ENCODE measurements at places on chromosomes 13 and 19. TPM values are rescaled to one million over a fixed set of nuclear protein-coding genes. Genes with fewer than 3 reads are reported as not detected.

The FGF21 gene
- total RNA-seq, result not detected

The CPB2 gene
- total RNA-seq, result not detected

- ATAC-seq, result no peak
These were observed 63.4 kb upstream of the C1QTNF9B start for GRCh38 chr13:23960566-23961156.

DNA sequence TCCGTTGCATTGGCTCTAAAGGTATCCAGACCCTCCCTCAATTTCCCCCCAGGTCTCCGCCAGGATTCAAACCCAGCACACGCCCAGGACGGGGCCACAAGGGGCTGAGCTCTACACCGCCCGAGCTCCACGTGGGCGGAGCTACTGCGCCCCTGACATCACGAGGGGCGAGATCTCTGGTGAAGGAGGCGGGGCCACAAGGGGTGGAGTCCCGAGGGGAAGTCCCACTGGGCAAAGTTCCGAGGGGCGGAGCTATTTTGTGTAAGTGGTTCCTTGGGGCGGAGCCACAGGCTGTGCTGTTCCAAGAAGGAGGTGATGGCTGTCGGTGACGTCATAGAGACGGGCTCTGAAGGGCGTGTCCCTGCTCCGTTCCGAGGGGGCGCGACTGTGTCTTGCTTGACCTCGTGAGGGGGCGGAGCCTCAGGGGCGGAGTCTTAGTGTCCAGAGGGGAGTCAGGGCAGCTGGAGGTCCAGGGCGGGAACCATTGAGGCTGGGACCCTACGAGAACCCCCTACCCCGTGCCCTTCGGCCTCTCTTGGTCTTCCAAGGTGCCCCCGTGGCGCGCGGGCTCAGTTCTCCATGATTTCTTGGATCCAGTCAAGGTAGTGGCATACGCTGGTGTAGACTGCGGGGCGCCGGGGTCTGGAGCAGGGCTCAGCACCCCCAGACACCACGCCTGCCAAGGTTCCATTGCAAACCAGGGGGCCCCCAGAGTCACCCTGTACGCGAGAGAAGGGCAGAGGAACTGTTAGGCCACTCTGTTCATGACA, 1.3 kb upstream of the KLK8 start:
- peak; percentile 19 for ATAC-seq

The IRGC gene
- total RNA-seq, result not detected

- no peak for ATAC-seq
These were observed 25.2 kb upstream of the SIAH3 start for GRCh38 chr13:45876781-45877180.

DNA sequence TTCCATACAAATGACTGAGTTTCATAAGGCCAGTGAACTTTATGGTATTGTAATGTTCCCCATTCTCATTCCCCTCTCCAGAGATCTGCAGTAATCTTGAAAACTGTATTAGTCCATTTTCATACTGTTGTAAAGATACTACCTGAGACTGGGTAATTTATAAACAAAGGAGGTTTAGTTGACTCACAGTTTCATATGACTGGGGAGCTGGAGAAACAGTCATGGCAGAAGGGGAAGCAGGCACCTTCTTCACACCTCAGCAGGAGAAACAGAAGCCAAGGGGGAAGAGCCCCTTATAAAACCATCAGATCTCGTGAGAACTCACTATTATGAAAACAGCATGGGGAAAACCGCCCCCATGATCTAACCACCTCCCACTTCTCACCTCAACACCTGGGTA, 318.7 kb upstream of the KLF12 start:
- peak; percentile 37 for ATAC-seq

- ATAC-seq, result no peak
These were observed 59.5 kb downstream of the IER2 start for GRCh38 chr19:13209484-13210338.

The LIN7B gene
- 4.7 TPM for total RNA-seq

The SPART gene
- total RNA-seq, result 36.0 TPM

- ATAC-seq, result peak; percentile 33
These were observed 16.9 kb downstream of the FAM187B start for GRCh38 chr19:35211545-35212230.

DNA sequence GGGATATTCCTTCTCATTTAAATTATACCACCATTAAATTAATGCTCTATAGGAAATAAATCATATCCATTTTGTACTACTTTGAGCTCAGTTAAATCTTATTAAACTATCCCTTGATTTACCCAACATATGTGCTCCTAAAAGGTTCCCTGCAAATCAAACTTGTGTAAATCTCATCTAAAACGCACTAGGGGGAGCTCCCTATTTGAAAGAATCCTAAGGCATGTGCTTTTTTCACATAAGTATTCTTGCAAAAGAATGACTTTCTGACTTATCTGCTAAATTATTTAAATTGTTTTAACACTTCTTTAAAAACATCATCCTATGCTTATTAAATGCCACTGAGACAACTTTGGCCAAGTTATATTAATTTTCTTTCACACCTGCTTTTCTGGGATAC, 7.9 kb downstream of the INTS6 start:
- no peak for ATAC-seq

- no peak for ATAC-seq
These were observed 595 bp downstream of the ZNF440 start for GRCh38 chr19:11814700-11815035.

DNA sequence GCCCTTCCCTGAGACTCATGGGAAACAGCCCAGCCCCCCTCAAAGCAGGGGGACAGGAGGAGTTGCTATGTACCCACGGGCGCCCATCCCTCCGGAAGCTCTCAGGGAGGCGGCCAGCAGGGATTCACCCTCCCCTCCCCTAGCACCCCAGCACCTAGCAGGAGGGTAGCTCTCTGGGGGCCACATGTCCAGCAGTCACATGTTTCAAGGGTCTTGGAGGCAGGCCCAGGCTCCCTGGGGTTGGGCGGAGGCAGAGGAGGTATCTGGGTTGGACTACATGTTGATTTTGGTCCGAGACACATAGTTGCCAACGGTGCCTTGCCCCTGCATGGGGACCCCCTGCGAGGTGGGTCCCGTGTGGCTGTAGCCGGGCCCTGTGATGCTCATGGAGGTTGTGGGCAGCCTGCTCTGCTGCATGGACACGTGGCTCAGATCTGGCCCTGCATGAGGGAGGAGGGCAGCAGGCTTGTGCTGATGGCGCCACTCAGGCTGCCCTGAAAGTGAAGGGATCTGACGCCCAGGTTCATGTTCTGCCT, 7.0 kb upstream of the RNF6 start:
- no peak for ATAC-seq

GRCh38 chr13:97946951-97947588, 6.4 kb upstream of the IPO5 start:
- no peak for ATAC-seq

- ATAC-seq, result no peak
These were observed 148.8 kb downstream of the TNFRSF19 start for GRCh38 chr13:23718996-23719395.

DNA sequence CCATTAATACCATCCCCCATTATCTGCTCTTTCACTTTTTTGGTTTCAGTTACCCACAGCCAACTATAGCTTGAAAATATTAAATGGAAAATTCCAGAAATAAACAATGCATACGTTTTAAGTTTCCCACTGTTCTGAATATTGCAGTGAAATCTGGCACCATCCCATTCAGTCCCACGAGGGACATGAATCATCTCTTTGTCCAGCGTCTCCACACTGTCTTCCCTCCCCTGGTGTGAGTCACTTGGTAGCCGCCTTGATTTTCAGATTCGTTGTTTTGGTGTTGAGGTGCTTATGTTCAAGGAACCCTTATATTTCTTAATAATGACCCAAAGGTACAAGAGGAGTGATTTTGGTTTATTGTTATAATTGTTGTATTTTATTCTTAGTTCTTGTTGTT, 246.1 kb downstream of the DCT start:
- ATAC-seq, result no peak

The BRSK1 gene
- total RNA-seq, result 6.3 TPM

The EDNRB gene
- not detected for total RNA-seq

The ONECUT3 gene
- not detected for total RNA-seq

GRCh38 chr13:99692854-99693253, 191.6 kb downstream of the TM9SF2 start:
- no peak for ATAC-seq

DNA sequence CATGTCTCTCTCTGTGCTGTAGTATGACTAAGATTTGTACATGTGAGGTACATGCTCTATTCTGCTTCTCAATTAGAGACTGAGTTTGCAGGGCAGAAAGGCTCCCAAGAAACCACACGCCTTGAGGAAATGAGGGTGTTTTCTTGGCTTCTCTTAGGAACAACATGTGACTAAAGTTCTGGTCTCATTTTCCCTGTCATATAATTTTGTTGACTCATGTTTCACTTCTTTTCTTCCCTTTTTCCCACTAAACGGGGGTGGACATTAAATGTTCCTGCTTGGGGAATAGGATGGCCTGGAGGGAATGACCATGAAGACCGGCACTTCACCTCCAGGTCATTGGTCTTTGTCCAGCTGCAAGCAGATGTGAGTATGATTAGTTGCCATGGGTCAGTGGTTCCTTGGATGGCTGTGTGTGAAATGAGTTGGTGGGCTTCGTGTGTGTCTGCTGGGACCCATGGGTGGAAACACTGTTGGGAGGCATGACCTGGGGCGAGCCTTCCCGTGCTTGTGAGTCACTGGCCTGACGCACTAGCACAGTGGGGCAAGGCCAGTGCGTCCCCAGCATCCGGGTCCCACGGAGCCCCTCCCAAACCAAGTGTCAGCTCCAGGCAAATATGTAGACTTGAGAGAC, 56.6 kb downstream of the COL4A1 start:
- ATAC-seq, result no peak

DNA sequence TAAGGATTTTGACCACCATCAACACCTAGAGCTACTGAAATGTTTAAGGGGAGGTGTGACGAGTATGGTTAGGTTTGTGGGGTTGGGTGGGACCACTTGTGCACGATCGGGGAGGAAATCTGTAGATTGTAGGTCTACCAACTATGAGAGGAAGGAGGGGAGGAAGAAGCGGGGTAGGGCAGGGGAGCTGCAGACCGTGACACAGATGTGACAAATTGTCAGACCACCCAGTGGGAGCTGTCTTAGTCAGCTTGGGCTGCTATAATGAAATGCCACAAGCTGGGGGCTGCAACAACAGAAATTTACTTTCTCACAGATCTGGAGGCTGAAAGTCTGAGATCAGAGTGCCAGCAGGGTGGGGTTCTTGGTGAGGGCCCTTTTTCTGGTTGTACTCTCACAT, 62.2 kb upstream of the ARGLU1 start:
- ATAC-seq, result no peak

DNA sequence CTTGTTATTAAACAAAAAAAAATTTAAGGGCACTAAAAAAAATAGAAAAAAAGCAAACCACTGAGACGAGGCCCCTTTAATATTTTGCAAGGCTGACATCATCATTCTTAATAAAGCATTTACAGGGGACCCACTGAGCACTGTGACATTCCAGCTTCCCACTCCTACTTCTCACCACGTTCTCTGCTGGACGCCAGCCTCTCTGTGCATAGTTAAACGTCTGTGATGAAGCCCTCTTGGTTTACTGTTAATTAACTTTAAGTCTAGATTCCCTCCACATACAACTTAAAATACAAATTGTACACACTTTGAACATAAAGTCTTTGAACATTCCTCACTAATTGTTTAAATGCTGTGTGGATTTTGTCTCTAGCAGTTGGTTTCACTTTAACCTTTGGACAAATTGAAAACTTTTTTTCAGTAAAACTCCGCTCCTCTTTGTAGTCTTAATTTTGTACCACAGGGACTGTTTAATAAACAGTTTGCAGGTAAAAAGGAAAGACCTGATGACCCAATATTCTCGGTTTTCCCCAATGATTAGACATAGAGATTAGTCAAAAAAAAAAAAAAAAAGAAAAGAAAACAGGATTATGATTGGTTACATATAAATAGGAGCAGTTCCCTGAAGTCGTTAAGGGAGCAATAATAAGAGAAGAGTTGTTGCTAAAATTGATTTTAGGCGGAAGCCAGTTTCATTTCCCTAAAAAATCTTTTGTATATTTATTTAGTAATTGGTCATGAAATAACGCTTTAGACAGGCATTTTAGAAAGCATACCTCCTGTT, 219.8 kb downstream of the MZT1 start:
- ATAC-seq, result no peak

GRCh38 chr19:15328312-15328711, 4.0 kb downstream of the BRD4 start:
- ATAC-seq, result no peak

- ATAC-seq, result peak; percentile 57
These were observed 33.4 kb downstream of the STK24 start for GRCh38 chr13:98543378-98544103.

The NCR1 gene
- total RNA-seq, result not detected

The PSG4 gene
- total RNA-seq, result 0.48 TPM

The EPS8L1 gene
- 1.4 TPM for total RNA-seq

DNA sequence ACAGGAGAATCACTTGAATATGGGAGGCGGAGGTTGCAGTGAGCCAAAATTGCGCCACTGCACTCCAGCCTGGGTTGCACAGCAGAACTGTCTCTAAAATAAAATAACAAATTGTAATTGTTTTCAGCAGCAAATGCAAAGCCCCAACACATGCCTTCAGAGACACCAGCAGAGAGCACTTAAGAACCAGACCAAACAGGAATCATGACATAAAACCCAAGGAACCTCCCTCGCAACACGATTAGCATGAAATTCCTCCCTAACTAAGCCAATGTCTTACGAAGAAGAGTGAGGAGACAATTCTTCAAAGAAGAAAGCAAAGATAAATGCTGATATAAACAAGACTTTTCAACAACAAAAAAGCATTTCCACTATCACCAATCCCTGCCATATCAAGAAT, 40.1 kb downstream of the PSPC1 start:
- ATAC-seq, result no peak

GRCh38 chr19:41575998-41576397, at the start of gene CEACAM21:
Gene CEACAM21 (plus strand): TSS chr19:41576166. CDS start chr19:41576275, 109 bp downstream.
- peak; percentile 100 for ATAC-seq

DNA sequence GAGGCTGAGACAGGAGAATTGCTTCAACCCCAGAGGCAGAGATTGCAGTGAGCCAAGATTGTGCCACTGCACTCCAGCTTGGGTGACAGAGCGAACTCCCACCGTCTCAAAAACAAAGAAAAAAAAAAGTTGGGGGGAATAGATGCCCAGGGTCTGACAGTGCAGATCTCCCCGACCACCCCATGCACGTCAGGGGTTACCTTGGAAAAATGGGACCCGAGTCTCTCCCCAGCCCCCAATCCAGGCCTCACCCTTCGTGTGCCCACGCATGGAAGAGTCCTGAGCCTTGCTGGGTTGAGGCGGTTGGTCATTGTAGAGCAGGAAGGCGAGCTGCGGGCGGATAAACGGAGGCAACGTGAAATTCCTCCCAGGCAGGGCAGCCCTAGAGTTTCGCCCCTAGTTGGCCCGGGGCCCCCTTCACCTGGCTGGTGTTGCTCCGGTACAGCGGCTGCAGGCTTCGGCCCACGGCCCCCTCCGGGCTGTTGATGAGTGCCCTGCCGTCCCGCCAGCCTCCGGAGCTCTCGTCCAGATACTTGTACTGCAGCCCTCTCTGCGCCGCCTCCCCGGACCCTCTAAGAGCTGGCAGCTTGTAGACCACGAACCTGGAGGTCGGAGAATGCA, 588 bp downstream of the DNASE2 start:
- ATAC-seq, result peak; percentile 13

GRCh38 chr19:49440439-49441209, 703 bp downstream of the SLC17A7 start:
- ATAC-seq, result no peak

The OLFM2 gene
- total RNA-seq, result 1.6 TPM

The RGL3 gene
- total RNA-seq, result not detected
